ENCODE measurements at places on chromosomes 1 and 21.

- DNase-seq = no peak
These were observed 29.4 kb upstream of the CSF1 start for GRCh38 chr1:109880971-109881894.

- DNase-seq = no peak
These were observed 318.4 kb downstream of the AJAP1 start for GRCh38 chr1:4972761-4973320.

- DNase-seq = no peak
These were observed 880.6 kb downstream of the BRINP3 start for GRCh38 chr1:189597083-189597482.

DNA sequence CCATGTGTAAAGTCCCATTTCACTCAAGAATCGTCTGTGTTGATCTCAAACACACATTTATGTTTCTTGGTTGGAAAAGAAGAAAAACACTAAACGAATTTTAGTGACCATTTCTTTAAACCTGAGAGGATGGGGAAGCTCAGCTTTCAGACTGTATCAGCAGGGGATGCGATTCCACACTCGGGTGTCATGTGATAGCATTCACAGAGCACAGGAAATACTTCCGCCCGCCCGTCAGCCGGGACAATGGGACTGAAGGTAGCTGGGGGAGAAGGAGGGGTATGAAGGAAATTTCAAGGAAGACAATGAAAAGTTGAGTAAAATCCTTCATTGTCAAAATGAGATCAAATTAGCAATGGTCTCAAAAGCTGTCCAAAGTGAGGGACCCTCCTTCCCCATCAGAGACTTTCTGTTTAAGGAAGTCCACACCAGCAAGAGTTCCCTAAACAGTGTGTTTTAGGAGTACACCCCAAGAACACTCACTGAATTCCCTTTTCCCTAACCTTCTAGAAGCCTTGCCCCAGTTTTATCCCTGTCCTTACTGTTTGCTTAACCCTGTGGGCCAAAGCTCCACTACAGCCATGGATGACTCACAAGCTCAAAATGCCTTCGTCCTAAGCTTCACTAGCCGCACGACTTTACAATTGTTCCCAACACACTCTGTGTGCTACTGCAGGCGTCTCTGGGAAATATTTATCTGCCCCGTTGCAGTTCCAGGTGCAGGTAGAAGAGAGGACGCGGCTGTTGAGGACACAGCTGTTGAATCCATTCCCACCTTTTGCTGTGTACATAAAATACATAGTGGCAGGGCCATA lies 51.4 kb upstream of the SIM2 start:
- no peak for DNase-seq

DNA sequence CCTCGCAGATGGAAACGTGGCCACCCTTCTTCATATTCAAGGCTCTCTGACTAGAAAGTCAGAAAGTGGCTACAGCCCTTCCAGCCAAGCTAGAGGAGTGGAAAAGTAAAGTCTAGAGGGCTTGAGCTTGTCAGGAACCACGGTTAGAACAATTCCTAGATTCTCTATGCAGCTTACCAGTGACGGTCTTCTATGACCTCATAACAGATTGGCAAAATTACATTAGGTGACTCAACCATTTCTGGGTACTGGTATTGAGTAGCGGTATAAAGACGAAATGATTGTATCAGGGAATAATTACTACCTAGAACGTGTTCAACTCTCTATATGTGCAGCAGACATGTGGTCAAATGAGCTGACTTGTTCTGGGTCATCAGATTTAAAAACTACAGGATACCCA lies 155.0 kb upstream of the RUNX1 start:
- DNase-seq = no peak

DNA sequence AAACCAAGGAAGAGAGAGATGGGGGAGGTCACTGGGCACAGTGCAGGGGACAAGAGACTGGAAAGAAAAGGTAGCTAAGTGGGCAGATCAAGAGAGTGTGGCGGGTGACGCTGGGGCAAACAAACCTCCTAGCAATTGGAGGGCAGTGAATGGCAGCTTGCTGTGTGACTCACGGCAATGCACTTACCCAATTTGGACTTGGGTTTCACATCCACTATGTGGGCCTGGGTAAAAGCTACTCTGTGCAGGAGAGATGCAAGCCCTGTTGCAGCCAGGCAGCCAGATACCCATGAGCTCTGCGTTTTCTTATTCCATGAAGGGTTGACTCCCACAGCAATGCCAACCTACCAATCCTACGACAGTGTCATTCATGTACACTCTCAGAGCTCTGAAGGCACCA lies 9.5 kb downstream of the PLXNA2 start:
- DNase-seq = no peak

- DNase-seq = no peak
These were observed 120.7 kb downstream of the SEC16B start for GRCh38 chr1:177849130-177849529.

DNA sequence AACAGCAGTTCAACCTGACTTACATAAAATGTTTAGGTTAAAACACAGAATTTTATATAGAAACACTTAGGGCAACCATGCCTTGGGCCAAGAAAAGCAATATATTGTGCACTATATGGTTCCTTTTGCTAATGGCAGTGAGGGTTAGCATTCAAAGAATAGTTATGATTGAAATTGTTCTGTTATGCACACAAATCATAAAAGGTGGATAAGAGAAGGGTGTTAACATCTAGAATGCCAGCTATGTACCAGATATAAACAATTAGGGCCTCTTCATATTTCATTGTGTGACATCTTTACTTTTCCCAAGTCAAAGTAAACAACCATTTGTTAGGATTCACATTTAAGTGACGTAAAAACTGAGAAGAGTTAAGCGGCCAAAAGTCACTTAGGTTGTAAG lies 308.0 kb upstream of the B3GALT2 start:
- no peak for DNase-seq

- DNase-seq = no peak
These were observed 585 bp downstream of the ADGRL4 start for GRCh38 chr1:79005945-79006344.

- peak; percentile 9 for DNase-seq
These were observed 3.5 kb downstream of the FMO2 start for GRCh38 chr1:171188388-171189266.

DNA sequence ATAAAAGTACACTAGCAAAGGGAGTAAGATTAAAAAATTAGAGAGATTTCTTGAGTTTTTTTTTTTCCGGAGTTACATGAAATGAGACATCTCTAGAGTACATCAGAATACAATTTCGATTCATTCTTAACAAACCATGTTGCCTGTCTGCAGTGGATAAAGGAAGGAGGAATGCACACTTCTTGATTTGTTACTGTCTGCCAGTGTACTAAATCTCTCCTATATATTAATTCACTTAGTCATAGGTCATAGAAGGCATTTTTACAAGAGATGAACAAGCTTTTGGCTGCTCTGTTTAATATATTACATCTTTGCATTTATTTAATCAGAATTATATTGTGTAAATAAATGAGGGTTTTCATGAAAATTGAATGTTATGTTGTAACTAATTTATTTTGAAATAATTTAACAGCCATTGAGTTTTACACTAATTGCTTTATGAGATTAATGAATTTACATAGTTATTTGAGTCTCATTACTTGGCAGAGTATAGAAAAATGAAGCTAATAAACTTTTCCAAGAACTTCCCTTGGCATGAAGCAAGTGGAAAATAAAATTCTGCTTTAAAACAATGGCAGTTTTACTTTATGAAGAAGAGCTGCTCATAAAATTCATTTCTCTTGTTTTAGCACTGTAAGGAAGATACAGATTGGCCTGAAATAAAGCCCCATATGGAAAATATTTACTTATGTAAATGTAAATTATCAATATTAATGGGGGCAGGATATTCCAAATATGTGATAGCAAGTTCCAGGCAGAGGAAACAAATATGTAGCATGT lies 1284.7 kb downstream of the BRINP3 start:
- no peak for DNase-seq

DNA sequence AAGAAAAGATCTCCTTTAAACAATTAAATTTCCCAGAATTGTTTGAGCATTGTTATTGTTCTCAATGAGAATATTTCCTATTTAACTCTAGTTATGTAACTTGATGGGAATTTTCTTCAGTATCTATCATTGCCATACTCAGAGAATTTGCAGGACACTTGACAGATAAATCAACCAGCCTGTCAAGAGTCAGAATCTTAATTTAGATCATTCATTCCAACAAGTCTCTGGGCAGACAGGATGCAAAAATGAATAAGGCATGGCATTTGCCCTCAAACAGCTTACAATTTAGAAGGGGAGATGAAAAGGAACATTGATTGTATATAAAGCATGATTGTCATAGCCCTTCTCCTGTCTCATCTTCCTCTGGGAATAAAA lies 7.3 kb upstream of the DISC1 start:
- DNase-seq = no peak

DNA sequence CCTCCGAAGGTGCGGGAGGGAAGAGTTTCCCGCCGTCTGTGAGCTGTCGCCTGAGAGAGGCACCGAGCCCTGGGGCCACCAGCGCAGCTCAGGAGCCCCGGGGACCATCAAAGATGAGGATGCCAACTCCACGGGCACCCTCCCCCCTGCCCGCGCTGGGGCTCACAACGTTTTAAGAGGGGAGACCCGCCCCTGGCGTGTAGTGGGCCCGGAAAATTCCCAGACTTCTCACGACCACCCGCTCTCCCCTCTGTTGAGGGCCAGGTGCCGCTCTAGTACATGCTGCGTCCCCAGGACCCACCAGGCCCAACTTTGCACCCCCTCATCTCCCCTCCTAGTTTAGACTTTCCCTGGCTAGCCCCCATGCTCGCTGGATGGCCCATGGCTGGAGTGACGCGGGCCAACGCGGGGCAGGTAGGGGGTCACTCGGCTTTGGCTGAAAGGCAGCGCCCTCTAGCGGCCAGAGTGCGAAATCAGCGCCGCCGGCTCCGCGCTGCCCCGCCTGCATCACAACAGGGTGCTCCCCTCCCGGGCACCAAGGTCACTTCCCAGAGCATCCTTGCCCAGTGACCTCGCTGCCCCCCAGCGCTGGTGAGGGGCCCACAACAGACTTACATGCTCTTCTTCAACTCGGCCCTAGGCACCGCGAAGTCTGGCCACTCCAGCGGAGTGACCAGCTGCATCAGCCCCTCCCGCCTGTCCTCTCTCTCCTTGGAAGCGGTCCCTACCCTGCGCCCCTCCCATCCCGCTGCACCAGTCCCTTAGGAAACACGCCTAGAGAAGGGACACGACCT lies 1.8 kb downstream of the CD160 start:
- DNase-seq = peak; percentile 77
